Stimulated activated CD4-positive, alpha-beta T cell treated with anti-CD3 and anti-CD28 coated beads, Interleukin-15, amount 100 ng/mL, for 1 hour (primary cell): ENCODE measurements at places on chromosomes 5 and 9.
A peak's percentile ranks its signal among the peaks of the same experiment; 100 is the strongest.

GRCh38 chr5:117533792-117534191 lies 959.2 kb upstream of the SEMA6A start:
- DNase-seq = no peak

GRCh38 chr5:159877016-159877415 lies 39.3 kb upstream of the ADRA1B start:
- no peak for DNase-seq

- no peak for DNase-seq
Observed at GRCh38 chr9:14661421-14662059, 31.7 kb downstream of the ZDHHC21 start.

- DNase-seq = no peak
Observed at GRCh38 chr5:168553377-168554130, 24.4 kb downstream of the FBLL1 start.

DNA sequence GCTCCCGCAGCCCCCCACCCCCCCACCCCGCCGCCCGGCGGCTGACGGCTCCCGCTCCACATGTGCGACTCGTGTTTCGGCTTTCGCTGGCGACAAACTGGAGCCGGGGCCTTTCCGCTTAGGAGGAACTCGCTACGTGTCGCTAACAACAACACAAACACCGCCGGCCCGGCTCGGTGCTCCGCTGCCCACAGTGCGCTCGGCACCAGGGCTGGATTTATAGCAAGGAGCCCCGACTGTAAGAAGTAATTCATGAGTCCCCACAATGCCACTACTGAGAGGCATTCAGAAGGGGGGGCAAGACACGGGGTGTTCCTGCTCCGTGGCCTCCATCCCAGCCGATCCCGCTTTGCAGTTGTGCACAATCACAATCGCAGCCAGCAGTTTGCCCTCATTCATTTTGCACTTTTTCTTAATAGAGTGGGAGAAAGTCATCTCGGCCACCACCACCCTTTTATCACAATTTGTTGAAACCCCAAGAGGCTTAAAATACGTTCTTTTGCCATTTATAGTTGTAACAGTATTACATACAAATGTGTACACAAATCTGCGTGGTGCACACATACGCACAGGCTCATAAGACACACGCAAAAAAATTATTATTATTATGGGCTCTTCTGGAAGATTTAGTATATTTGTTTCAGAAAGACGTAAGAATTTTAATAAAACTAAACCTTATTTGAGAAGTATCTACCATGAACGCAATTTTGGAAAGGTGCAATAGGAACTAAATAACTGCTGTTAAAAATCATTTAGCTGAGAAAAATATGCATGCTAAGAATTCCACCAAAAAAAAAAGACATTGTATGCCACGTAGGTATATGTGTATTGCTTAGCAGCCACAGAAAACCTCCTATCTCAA lies 48.1 kb downstream of the EBF1 start:
- no peak for DNase-seq

DNA sequence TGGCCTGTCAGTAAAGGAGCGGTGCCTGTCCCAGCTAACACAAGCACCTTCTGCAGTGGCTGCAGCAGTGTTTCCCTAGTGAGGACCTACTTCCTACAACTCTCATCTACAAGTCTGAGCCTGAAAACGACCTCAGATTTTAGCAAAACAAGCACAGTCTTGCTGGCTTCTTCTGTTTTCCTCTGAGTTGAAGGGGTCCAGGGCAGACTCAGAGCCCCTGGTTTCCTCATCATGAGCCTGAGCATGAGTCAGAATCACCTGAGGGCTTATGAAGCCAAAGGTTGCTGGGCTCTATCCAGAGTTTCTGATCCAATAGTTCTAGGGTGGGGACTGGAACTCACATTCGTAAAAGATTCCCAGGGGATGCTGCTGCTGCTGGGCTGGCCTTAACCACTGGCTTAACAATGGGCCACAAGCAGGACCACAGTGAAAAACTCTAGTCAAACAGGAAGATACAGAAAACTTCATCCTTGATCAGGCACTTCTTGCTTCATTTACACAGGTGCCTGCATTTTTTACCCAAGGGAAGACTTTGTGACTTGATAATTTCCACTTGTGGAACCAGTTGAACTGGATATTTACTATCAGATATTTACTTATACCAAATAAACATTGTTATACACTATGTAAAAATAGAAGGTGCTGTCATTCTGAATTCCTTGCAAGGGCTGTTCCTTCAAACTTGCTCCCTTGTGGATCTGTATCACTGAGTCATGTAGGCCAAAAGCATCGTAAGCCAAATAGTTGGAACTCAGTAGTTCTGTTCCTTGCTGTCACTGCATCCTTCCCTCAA lies 4.3 kb upstream of the ACER2 start:
- DNase-seq = no peak

GRCh38 chr5:180599981-180600553 lies 8.8 kb upstream of the SCGB3A1 start:
- DNase-seq = no peak

DNA sequence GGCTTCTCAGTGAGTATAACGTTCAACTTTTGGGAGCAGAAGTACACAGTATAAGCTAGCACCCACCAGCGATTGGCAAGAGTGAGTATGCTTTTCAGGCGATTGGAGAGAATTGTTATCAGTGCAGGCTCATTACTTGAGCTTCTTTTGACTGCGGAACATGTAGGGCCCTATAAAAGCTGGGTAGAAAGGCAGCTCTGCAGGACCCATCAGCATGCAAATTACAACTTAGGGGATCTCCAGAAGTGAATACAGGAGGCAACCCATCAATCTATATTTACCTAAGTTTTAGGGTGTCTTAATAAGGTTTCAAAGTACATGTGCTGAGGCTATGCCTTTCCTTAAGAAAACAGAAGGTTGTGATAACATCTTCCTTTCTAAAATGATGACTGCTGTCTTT lies 225.0 kb downstream of the MLLT3 start:
- no peak for DNase-seq

- no peak for DNase-seq
Observed at GRCh38 chr5:9057406-9058000, 488.4 kb downstream of the SEMA5A start.

DNA sequence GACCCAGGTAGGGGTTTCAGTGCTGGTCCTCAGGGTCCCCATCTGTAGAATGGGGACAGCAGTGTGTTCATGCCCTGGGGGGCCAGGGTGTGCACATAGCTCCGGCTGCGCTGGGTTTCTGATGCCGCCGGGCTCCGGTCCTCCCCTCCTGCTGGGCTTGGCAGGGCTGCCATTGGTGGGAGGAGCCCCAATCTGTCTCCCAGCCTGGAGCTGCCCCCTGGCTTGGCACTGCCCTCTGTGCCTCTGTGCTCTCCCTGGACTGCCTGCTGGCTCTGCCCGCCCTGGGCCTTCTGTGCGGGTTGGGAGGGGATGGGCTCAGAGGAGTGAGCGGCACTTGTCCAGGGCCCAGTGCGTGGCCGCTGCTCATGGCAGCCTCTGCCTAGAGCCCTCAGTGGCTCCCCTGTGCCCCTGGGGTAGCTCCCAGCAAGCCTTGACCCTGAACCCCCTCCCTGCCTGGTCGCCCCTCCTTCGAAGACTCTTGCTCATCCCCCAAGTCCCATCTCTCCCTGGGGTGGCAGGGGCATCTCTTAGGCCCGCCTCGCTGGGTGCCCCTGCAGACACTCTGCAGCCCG lies 35.7 kb downstream of the RXRA start:
- DNase-seq = no peak

GRCh38 chr9:122929796-122930354 lies 1.4 kb downstream of the ZBTB26 start:
- DNase-seq = no peak

- DNase-seq = no peak
Observed at GRCh38 chr9:76378367-76379073, 15.7 kb downstream of the RFK start.

DNA sequence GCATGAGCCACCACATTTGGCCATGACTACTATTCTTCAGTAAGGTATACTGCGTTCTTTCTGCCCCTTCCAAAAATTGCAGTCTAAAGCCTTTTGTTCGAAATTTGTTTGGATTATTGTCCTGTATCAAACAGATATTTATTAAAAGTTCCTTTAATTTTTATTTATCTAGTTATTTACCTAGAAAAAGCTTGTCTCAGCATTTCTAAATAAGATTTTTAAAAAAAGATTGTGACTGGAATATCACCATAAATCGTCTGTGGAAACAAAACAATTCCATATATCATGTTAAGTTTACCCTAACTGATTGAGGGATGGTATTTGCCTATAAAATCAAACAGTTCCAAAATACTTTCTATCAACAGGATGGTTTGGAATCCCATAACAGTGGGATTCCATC lies 14.7 kb downstream of the GNG10 start:
- no peak for DNase-seq

GRCh38 chr9:111805830-111806241 lies 11.1 kb upstream of the SHOC1 start:
- DNase-seq = no peak

DNA sequence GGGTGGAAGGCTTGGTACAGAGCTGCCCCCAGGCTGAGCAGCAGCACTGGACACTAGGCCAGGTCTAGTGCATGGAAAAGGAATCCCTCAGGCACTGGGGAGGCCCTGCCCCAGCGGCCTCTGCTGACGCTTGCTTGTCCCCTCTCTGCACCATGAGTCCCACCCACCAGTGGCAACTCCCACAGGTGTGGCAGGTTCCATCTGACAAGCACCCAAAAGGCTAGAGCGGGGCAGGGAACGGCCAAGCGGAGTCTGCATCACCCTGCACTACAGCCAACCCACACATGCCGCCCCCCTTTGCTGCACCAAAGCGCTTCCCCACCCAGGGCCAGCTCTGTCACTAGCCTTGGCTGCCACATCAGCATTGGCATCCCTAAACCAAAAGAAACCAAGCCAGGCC lies 115.2 kb upstream of the SARDH start:
- no peak for DNase-seq

DNA sequence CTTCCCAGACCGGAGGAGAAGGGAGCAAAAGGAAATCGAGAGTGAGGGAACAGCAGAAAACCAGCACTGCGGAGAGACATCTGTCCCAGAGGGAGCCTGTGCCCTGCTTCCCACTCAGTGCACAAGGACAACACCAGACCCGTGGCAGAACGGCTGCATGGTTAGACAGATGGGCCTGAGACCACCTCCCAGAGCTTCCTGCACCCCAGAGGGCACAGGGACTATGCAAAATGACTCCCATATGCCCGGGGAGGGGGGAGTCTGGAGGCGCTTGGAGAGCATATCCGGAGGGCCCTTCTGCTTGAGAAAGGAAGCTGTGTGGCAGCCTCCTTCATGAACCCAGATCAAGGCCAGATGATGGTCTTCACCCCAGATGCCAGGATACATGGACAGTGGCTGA lies 26.6 kb downstream of the TLX3 start:
- no peak for DNase-seq

DNA sequence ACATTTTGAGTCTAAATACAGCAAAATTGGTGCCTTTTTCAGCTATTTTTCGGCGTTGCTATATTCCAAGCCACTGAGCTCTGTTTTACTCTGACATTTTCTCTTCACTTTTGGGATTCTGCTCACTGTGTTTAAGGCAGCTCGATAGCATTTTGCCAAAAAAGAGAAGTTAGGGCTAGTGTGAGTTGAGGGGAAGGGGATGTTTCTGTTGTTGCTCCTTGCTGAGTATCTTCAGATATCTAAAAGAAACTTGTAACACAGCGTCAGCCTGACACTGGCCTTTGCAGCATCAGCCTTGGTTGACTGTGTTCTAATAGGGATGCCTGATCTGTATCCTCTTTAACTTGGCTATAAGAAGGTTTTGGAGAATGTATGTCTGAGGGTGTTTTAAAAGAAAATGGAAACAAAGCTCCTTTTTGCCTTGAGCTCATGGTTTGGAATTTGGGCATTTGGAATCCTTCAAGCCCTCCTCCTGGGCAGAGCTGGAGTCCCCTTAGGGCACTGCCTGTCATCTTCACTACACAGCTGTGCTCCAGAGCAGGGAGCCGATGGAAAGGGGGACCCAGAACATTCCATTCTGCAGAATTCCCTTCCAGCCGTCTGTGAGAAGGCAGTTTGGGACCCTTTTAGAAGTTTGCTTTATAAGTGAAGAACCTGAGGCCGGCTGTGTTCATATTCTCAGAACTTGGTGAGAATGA lies 63.0 kb downstream of the EXOSC2 start:
- DNase-seq = no peak

GRCh38 chr9:83986765-83987401 lies 6.3 kb downstream of the RMI1 start:
- no peak for DNase-seq

- peak; percentile 35 for DNase-seq
Observed at GRCh38 chr9:129068990-129069861, 11.7 kb upstream of the DOLPP1 start.

GRCh38 chr9:3243683-3244082 lies 282.1 kb downstream of the RFX3 start:
- DNase-seq = no peak

DNA sequence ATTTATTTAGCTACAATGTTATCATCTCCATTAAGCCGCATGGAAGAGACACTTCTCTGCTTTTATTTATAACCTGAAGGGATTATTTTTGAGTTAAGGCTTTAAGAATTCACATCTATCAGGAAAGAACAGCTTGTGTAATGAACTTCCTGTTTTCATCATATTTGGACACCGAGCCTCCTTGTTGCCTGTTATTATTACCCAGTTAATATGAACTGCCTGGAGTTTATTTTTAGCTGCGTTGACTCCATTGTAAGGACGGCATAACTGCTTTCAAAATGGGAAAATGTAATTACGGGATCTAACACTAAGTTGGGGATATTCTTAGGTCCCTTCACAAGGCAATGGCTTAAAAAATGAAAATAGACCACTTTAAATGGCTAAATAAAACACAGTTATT lies 89.0 kb upstream of the NR4A3 start:
- no peak for DNase-seq

DNA sequence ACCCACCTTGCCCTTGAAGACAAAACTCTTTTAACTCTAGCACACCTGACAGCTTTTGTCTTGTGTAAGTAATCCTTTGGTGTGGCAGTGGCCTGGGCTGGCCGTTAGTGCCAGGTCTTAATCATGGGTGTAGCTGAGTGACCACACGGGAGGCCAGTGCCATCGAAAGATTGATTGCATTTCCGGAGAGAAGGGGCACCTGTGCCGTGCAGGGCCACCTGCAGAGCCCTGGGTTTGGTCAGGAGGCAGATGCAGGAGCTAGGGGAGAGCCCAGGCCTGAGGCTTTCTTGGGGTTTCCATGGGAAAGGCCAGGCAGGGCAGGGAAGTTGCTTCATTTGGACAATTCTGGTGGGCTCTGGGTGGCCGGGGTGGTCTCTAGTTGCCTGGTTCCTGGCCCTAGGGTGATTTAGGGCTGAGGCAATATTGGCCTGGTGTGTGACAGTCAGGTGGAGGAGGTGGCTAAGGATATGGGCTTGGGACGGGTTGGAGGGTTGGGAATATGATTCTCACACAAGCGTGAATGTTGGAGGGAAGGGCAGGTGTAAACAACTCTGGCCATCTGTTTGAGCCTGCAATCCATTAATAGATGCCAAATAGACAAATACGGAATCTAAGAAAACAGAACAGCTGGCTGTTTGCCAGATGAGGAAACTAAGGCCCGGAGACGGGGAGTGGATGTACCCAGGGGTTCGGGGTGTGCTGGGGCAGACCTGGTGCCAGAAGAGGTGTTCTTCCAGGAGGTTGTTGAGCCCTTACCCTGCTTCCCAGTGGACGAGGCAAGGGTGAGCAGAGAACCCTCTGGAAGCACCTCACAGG lies 4.6 kb downstream of the DBH start:
- no peak for DNase-seq
